ENCODE measurements at places on chromosomes 7 and 10. TPM values are rescaled to one million over a fixed set of nuclear protein-coding genes. Genes with fewer than 3 reads are reported as not detected.

- H3K27ac ChIP-seq: no peak overlapping the region
- no peak overlapping the region for H3K4me3 ChIP-seq
- H3K27me3 ChIP-seq: no peaks in the 10 kb centered on the region
- H3K4me1 ChIP-seq: no peaks in the 10 kb centered on the region
- no peaks in the 10 kb centered on the region for H3K36me3 ChIP-seq
- peak; percentile 25 for DNase-seq
Measured at GRCh38 chr10:10855151-10855581, 162.5 kb upstream of the CELF2 start.

GRCh38 chr7:141122736-141123135, 48.9 kb downstream of the TMEM178B start:
- no peaks in the 10 kb centered on the region for H3K36me3 ChIP-seq
- no peak overlapping the region for H3K4me3 ChIP-seq
- DNase-seq: no peak
- H3K27ac ChIP-seq: no peak overlapping the region
- H3K27me3 ChIP-seq: no peaks in the 10 kb centered on the region
- no peaks in the 10 kb centered on the region for H3K4me1 ChIP-seq

- H3K27ac ChIP-seq: no peak overlapping the region
- no peaks in the 10 kb centered on the region for H3K4me1 ChIP-seq
- H3K4me3 ChIP-seq: no peak overlapping the region
- H3K27me3 ChIP-seq: no peaks in the 10 kb centered on the region
Measured at GRCh38 chr7:105978035-105978434, 15.0 kb downstream of the CDHR3 start.

GRCh38 chr7:28140979-28141378, 39.6 kb downstream of the JAZF1 start:
- no peaks in the 10 kb centered on the region for H3K36me3 ChIP-seq
- no peaks in the 10 kb centered on the region for H3K4me1 ChIP-seq
- no peak overlapping the region for H3K4me3 ChIP-seq
- no peak overlapping the region for H3K27ac ChIP-seq
- no peak for DNase-seq

DNA sequence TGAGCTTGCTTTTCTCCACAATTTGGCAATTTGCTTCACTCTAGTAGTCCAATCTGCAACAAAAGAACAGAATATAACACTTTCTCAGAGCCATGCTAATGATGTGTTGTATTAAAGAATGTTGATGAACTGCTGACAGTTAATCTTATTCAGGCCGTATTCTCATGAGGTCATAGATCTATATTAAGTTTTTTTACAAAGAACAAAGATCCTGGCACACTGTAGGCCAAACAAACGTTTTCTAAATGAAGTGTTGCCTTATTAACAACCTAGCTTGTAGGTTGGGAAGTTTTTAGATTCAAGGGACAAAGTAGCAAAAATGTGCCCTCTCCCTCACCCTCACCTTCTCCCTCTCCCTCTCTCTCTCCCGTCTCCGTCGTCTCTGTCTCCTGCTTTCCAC, 6.8 kb downstream of the HILPDA start:
- H3K27ac ChIP-seq: no peak overlapping the region
- H3K4me1 ChIP-seq: peaks cover 4% of the 10 kb centered on the region
- H3K36me3 ChIP-seq: peaks cover 7% of the 10 kb centered on the region
- no peak overlapping the region for H3K4me3 ChIP-seq

The SNCG gene
- 2.4 TPM for total RNA-seq

The HSPA12A gene
- total RNA-seq: 10.0 TPM

The TAS2R5 gene
- total RNA-seq: 1.8 TPM
